ENCODE measurements at places on chromosomes 13 and 19. TPM values are rescaled to one million over a fixed set of nuclear protein-coding genes. Genes with fewer than 3 reads are reported as not detected.

Gene PABPC3
- 0.56 TPM for total RNA-seq

Gene RAB3A
- total RNA-seq: 1.8 TPM

Gene DACH1
- total RNA-seq: 9.6 TPM

Gene ADM5
- 1.7 TPM for total RNA-seq

Gene MAST1
- total RNA-seq: 0.88 TPM

Gene LGALS14
- total RNA-seq: not detected

Gene APOC4
- total RNA-seq: not detected

Gene C5AR1
- not detected for total RNA-seq

Gene IFI30
- total RNA-seq: not detected
